ENCODE measurements at places on chromosomes 3 and 15.

GRCh38 chr3:124373524-124373923, 356.7 kb upstream of the UMPS start:
- no peak for DNase-seq

DNA sequence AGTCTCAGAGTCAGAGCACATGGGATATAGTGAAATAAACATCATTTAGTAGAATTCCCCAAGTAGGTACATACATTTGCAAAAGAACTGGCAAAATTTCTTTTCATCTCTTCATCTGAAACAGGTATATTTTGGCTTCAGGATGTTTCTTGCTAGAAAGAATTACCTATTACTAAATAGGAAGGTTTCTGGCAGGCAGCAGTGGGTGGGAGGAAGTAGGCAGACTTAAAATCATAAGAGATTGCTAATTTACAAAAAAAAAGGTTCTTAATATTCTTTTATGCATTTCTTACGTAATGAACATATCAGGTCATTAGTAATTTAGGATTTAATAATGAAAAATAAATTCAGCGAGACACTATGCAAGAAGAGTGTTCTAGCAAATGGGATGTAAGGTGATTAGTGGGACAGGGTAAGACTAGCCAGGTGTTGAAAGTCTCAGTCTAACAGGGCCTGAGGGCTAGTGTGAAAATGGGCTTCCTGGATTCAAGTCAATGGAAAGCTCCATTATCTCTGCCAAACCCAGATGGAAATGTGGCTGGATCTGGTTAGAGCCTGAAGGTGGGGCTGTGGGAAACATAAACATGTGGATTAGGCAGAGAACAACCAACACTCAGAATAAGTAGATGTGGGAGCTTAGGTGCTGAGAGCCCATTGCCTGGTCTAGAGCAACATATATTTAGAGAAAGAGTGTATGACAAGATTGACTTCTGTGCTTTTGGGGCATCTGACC, 127.4 kb upstream of the FEZF2 start:
- no peak for DNase-seq

- no peak for DNase-seq
Observed at GRCh38 chr3:140216249-140216648, 281.3 kb downstream of the CLSTN2 start.

- no peak for DNase-seq
Observed at GRCh38 chr15:49242820-49243219, 72.8 kb downstream of the GALK2 start.

DNA sequence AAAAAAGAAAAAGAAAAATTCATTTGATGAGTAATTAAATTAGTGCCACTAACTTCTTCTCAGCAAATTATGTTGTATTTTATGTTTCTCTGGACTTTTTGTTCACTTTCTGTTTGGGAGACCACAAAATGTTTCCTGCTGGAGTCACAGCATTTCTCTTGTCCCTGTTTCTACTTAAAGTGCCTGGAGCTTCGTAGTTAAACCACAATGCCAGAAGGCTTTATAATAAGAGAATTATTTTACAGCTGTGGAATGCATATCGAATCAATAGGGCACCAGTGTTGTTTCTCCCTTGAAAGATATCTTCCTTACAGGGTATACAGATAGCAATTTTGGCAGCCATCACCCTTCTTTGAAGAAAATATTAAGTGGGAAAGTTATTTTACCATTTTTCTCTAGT, 3.2 kb downstream of the DTWD1 start:
- no peak for DNase-seq

GRCh38 chr3:88025001-88025552, 33.7 kb downstream of the CGGBP1 start:
- no peak for DNase-seq

DNA sequence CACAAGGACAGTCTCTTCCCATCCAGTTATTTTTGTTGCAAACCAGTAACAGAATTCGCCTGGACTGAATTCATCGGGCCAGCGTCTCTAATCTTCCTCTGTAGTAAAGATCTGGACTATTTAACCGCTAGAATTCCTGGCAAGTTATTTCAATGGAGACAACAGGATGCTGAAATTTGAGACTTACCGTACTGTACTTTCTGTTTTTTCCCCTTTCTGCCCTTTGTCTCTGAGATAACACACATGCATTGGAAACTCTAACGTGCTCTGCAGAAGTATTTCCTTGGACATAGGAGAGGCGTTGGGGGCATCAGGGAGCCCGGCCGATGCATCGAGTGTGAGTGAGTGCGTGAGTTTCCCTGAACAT, 61.5 kb downstream of the ASB7 start:
- no peak for DNase-seq

DNA sequence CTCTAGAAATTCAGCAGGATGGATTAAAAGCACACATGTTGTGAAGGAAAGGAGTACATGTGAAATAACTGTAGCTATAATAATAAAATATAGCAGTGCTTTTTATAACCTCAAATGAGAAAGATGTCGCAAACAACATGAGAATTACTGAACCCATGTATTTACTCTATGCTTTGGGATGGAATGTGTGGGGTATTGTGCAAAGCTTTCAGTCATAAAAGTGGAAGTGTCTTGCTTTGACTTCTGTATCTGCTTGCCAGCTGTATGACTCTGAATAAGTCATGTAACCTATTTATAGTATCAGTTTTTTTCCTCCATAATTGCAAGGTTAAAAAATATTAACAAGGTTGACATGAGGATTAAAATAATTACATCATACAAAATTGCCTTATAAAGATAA, 519.3 kb upstream of the CADM2 start:
- DNase-seq = no peak

GRCh38 chr15:96893159-96893906, 562.8 kb downstream of the NR2F2 start:
- no peak for DNase-seq

GRCh38 chr3:168002786-168003368, 92.8 kb downstream of the GOLIM4 start:
- no peak for DNase-seq

DNA sequence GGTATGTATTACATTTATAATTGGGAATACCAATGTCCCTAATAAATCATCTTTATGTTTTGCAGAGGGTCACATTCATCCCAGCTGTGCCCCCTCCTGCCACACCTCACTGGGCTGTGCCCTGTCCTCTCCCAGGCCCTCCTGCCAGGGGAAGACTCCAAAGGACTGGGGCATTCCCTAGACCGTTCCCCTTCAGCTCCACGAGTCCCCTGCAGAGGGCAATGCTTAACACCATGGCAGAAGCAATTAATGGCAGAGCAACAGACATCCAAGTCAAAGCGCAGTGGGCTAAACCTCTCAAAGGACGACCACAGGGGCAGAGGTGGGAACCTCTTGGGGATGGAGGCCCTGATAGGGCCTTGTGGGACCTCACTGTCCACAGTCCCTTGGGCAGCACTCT, 71.3 kb upstream of the SEC13 start:
- DNase-seq = no peak

GRCh38 chr15:93803421-93804152, 427.8 kb upstream of the MCTP2 start:
- DNase-seq = no peak

DNA sequence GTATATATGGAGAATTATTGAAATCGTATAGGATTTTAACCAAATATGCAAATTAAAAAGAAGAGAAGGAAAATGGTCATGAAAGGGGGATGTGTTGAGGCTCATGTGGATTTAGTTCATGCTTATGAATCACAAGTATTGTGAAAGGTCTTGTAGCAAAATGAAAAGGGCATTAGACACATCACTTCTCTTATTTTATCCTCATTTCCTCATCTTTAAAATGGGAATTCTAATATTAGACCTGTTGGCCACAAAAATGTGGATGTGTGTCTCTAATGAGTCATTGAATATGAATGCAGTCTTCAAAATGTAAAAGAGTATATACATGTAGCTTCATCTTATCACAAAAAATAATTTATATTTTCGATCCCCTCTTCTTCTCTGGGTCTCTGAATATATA, 14.9 kb upstream of the ALCAM start:
- DNase-seq = no peak

- DNase-seq = no peak
Observed at GRCh38 chr3:37766797-37767776, 94.6 kb upstream of the CTDSPL start.

- DNase-seq = no peak
Observed at GRCh38 chr15:49832511-49832910, 211.7 kb downstream of the DTWD1 start.

DNA sequence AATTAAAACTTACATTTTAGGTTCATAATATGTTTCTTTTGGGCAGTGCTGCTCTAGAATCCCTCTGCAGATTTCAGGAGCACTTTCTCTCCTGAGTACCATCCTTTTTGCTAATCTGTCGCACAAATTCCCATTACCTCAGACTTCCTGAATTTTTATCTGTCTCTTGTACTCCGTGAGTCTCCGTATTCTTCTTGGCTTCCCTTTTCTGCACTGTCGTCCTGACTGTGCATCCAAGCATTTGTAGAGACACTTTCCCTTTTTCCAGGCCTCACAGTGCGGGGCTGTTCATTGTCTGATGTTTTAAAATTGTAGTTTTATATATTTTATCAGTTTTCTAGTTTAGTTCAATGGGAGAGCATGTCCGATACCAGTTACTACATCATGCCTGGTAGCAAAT, 27.3 kb downstream of the MEF2A start:
- DNase-seq = no peak

DNA sequence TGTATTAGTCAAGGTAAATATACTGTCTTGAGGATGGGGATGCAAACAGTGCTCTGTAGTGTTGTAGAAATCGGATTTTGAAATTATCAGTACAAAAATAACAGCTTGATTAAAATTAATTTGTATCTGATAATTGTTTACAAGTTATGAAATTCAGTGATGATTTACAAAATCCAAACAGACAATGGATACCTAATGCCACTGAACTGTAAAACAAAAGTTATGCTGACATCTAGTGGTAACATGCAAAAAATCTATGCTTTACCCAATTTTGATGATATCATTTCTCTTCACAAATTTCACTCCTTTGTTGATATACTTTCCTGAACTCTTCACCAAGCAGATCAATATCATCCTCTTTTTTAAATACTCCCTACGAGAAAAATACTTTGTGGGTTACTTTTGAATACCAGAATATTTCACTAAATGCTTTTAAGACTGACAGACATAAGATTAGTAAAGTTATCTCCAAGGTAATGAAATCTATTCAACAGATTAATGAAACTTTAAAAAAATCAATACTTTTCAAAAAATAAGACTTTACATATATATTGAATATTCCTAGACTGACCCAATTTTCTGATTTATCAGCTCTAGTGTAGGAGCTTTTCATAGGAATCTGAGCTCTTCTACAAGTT, 36.0 kb downstream of the MNS1 start:
- no peak for DNase-seq

- no peak for DNase-seq
Observed at GRCh38 chr15:92417716-92418115, 24.0 kb downstream of the ST8SIA2 start.

DNA sequence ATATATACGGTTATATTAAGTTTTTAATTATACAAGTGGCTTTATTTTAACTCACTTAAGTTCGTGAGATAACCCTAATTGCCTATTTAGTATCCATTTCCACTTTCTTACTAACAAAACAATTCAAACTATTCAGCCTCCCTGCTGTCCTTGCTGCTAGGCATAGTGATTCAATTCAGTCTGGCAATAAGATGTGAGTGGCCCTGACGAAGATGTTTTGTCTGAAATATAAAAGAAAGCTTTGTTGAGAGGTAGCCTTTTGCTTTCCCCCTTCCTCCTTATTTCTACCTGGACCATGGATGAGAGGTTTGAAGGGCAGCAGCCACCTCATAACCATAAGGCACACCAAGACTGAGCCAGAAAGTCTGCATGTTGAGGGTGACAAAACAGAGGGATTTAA, 89.3 kb upstream of the TRIM42 start:
- no peak for DNase-seq

- DNase-seq = no peak
Observed at GRCh38 chr3:45673273-45673672, 15.9 kb upstream of the SACM1L start.

- DNase-seq = no peak
Observed at GRCh38 chr15:92650256-92650655, 5.3 kb downstream of the FAM174B start.

- peak; percentile 11 for DNase-seq
Observed at GRCh38 chr3:186137051-186137685, 28.3 kb upstream of the ETV5 start.

- no peak for DNase-seq
Observed at GRCh38 chr3:119324899-119325298, 30.7 kb downstream of the ARHGAP31 start.

GRCh38 chr3:12967606-12968351, 105.5 kb downstream of the IQSEC1 start:
- peak; percentile 87 for DNase-seq

- DNase-seq = no peak
Observed at GRCh38 chr15:65410972-65411371, 11.8 kb downstream of the IGDCC4 start.

- DNase-seq = no peak
Observed at GRCh38 chr3:169044331-169045113, 619.0 kb downstream of the MECOM start.

DNA sequence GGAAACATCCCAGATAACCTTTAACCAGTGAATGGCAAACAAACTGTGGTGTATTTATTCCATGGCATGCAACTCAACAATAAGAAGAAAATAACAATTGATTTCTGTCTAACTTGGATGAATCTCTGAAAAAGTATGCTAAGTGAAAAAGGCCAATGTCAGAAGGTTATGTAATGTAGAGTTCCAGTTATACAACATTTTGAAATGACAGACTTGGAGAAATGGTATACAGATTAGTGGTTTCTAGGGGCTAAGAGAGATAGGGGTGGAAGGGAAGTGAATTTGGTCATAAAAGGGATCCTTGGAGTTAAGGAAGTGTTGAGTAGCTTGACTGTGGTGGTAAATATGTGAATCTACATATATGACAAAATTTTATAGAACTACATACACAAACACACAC, 269.4 kb upstream of the SUCLG2 start:
- no peak for DNase-seq

- DNase-seq = no peak
Observed at GRCh38 chr3:52130966-52131622, 23.1 kb downstream of the POC1A start.

GRCh38 chr3:127792541-127793292, 29.6 kb downstream of the MGLL start:
- DNase-seq = no peak

DNA sequence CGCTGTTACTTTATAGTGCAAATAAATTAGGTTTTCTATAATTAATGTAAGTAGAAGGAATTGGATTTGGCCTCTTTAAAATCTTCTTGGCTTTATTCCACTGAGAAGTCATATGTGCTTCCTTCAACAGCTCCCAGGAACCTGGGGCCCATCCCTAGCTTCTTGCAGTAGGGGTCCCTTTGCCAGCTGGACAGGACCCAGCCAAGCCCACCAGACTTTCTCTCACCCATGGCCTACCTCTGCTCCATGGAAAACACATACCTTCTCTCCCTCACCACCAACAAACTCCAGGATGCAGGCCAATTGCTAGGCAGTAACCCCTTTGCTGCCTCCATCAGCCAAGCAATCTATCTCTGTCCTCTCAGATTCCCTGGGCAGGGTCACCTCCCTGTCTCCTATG, 84.0 kb downstream of the RSL24D1 start:
- no peak for DNase-seq

- no peak for DNase-seq
Observed at GRCh38 chr3:171255236-171255806, 204.9 kb downstream of the TNIK start.

GRCh38 chr3:30836141-30836540, 58.3 kb downstream of the GADL1 start:
- DNase-seq = no peak

GRCh38 chr15:27592036-27592760, 506.9 kb downstream of the OCA2 start:
- DNase-seq = no peak

- DNase-seq = no peak
Observed at GRCh38 chr3:143657391-143657790, 190.9 kb downstream of the SLC9A9 start.

- DNase-seq = no peak
Observed at GRCh38 chr3:157815739-157816138, 290.5 kb downstream of the SHOX2 start.
